ENCODE measurements at places on chromosomes 3 and 15.

DNA sequence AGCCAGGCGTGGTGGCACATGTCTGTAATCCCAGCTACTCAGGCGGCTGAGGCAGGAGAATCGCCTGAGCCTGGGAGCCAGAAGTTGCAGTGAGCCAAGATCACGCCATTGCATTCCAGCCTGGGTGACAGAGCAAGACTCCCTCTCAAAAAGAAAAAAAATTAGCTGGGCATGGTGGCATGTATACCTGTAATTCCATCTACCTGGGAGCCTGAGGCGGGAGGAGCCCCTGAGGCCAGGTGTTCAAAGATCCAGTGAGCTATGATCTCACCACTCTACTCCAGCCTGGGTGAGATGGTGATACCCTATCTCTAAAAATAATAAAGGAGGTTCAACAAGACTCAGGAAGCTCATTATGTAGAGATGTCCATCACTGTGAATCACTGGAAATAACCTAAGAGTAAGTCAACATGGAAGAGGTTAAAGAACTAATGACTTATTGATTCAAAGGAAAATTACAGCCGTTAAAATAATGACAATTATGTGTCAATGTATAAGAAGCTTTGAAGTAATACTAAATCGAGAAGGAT, 19.8 kb upstream of the RAB7A start:
- no peak for DNase-seq

DNA sequence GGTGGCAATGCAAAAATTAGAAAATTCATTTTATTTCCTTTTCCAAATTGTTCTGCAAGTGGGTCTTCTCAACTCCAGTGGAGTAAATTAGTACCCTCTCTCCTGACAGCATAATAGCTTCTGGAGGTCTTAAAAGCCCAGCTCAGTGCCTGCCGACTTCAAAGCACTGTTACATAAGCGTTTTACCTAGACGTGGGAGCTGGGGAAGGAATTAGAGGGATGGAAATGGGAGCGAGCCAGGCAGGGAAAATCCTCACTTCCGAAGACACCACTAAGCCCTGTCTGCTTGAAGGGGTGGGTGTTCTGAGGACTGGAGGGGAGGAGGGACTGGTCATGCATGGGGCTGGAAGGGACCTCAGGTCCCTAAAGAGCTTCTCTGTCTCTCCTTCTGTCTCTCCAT, 77.2 kb upstream of the SLC6A1 start:
- no peak for DNase-seq

DNA sequence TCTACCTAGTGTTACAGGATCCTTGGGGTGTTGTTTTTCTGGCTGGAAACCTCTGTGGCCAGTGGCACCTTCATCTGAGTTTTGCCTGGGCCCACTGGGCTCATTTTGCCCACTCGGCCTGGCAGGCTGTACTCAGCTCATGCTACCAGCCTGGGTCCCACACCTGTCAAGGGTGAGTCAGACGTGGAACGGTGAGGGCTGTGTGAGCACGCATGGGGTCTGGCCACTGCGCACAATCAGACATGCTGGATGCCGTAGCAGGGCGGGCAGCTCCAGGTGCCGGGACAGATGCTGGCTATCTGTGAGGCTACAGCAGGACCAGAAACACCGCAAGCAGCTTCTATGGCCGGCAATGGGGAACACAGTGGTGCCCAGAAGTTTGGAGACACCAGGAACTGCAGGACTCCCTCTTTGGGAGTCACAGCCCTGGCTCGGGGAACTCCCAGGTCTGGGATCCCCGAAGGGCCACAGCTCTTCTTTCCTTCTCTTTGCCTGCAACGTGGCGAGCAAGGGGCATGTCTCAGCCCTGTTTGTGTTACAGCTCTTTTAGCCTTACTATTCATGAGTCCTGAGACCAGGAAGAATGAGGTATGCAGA, 35.9 kb upstream of the DNAJC13 start:
- DNase-seq: no peak

DNA sequence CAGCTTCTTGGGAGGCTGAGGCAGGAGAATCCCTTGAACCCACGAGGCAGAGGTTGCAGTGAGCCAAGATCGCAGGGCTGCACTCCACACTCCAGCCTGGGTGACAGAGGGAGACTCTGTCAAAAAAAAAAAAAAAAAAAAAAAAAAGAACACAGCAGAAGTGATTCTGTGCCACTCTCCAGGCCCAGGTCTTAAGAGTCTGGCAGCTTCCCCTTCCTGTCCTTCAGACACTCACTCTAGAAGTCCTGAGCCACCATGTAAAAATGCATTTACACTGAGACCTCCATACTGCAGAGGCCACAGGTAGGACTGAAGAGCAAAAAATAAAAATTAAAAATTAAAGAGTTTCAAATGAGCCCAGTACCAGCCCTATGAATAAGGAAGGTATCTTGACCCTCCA, 11.8 kb upstream of the CDV3 start:
- no peak for DNase-seq

- DNase-seq: no peak
These were observed 49.0 kb downstream of the KY start for GRCh38 chr3:134601539-134602439.
